ENCODE measurements at places on chromosomes 7 and 10.
A peak's percentile ranks its signal among the peaks of the same experiment; 100 is the strongest.

- DNase-seq, result no peak
These were observed 195.6 kb downstream of the SKAP2 start for GRCh38 chr7:26668821-26669220.

- peak; percentile 62 for DNase-seq
These were observed 208.9 kb upstream of the INHBA start for GRCh38 chr7:41911792-41912191.

GRCh38 chr7:89265631-89266030 is 470.1 kb upstream of the TEX47 start:
- DNase-seq, result no peak

DNA sequence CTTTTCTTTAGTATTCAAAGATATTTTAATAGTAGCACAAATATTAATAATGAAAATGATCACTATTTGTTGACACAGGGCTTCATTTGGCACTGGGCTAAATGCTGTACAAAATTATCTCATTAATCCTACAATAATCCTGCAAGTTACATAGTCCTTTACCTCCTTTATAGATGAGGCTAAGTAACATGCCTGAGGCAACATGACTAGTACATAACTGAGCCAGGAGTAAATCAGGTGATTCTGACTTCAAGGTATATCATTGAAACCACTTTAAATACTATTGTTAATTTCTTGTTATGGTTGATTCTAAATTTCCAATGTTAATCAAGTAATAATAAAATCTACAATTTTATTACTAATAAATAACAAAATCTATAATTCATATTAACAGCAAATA is 39.8 kb downstream of the SEM1 start:
- DNase-seq, result no peak

- DNase-seq, result no peak
These were observed 645.7 kb upstream of the DPP6 start for GRCh38 chr7:153406486-153406872.

DNA sequence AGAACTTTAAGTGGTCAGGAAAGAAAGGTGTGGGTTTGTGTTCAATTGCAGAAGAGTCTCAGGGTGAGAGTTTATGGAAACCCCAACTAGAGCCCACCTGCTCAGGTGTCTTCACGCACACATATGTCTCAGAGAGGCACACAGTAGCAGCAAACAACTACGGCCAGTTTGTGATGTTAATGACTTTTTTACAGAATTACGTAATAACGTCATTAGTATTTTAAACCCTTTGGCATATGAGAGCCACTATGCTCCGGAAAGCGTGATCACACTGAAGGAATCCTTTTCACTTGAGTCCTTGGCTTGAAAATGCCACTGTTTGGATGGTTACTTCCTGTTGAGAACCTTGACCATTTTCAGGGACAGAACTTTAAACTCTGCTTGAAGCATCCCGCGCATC is 204.0 kb downstream of the PTPRN2 start:
- DNase-seq, result no peak

- no peak for DNase-seq
These were observed 69.1 kb downstream of the MEST start for GRCh38 chr7:130560972-130561371.

DNA sequence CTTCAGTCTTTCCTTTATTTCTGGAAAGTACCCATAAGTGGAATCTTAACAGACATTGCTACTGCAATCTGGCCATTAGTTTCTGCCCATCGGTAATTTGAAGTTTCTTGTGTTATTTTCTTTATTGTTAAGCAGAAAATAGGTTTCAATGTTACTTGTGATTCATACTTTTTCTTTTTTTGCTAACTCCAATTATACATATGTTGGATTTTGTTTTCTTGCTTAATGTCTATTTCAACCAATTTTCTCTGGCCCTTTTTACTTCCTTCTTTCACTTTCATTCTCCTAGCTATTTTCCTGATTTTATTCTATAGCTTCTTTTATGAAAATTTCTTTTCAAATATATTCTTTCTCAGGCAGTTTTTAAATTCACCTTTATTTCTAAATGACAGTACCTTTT is 457.4 kb downstream of the TCERG1L start:
- DNase-seq, result no peak

GRCh38 chr10:16592378-16592777 is 70.7 kb upstream of the C1QL3 start:
- no peak for DNase-seq

DNA sequence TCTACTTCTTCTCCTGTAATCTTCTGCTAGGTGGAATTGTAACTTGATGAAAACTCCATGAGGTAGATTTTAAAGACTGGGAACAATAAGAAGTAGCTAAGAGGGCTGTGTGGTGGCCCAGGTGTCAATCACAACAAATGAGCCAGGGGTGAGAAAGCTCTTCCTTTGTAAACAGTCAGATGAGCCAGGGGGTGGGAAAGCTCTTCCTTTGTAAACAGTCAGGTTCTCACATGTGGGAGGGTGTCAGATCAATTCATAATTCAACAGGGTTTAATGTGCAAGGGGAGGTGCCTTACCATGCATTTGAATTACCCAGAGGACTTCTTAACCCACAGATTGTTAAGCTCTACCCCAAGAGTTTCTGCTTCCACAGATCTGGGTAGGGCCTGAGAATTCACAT is 312.4 kb upstream of the AUTS2 start:
- no peak for DNase-seq

GRCh38 chr10:62230344-62231121 is 38.1 kb downstream of the RTKN2 start:
- no peak for DNase-seq

DNA sequence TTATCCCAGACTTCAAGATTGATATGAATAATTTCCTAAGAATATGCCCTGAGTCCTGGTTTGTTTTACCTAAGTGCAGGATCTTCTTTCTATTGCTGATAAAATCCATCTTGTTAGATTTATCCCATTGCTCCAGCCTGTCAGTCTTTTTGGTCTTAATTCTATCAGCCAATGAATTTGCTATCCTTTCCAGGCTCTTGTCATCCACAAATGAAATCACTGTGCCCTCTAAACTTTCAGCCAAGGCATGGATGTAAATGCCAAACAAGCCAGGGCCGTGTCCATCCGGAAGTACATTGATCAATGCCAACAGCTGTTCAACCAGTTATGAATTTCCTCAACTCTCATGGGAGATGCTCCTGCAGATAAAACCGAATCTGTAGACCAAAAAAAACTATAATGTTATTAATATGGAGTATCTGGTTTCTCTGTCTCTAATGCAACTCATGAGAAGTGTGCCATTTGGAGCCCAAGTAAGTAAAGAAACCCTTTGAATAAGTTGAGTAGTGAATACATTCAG is 40.0 kb downstream of the NPY start:
- DNase-seq, result no peak

DNA sequence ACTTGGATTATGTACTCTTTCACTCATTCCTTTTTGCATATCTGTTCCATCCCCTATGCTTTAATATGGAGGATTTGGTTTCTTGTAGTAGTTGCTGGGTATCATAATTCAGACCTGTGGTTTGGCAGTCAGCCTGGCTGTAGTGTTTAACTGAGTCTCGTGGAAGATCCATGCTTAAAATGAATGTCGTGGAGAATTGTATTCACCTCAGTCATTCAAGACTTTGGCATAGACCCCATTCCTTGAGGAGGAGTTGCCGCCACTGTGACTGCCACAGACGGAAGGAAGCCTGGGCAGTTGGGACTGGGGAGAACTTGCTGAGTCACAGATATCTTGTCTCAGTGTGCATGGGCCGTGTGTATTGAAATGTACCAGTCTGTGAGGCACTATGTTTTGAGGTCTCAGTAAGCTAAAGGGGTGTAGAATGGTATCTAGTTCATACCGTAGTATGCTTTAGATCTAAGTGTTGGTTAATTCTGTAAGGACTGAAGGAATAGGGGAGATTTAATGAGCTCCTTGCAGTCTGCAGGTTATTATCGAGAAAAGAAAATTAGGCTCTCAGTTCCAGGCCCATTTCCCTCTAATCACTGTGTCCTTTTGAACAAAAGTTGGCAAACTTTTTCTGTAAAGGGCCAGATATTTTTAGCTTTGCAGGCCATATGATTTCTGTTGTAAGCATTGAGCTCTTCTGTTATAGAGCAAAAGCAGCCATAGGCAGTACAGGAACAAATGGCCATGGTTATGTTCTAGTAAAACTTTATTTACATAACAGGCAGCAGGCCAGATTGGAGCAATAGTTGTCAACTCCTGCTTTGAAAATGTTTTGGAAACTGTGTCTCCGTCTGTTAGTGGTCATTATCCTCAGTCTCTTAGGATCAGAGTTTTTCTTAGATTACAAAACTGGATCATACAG is 76.8 kb downstream of the TPST1 start:
- peak; percentile 94 for DNase-seq

DNA sequence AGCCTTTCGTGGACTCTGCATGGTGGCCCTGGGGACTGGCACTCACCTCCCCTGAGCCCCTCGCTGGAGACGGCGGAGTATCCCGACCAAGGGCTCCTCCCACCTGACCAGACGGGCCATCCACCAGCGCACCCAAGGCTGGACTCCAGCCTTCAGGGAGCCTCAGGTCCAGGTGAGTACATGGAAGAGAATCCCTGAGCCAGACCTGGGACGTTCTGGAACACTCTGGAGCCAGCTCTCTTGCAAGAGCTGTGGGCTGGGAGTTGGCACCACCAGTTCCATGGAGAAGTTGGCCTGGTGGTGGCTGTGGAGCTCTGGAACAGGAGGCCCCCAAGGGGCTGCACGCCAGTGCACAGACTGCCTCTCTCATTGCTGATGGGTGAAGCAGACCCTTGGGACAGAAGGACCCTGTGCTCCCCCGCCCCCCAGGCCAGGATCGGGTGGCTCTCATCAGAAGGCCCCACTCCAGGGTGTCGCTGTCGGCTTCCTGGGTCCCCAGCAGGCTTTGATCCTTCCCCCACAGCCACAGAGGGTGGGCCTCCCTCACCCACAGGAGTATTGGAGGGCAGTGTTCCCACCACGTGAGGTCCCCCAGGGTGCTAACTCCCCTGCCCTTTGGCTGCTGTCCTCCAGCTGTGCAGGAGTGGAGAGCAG is 189.9 kb downstream of the EBF3 start:
- DNase-seq, result no peak

GRCh38 chr7:129780974-129781927 is 169.7 kb downstream of the NRF1 start:
- no peak for DNase-seq

GRCh38 chr7:99325001-99325493 is 651 bp upstream of the ARPC1A start:
- DNase-seq, result no peak

DNA sequence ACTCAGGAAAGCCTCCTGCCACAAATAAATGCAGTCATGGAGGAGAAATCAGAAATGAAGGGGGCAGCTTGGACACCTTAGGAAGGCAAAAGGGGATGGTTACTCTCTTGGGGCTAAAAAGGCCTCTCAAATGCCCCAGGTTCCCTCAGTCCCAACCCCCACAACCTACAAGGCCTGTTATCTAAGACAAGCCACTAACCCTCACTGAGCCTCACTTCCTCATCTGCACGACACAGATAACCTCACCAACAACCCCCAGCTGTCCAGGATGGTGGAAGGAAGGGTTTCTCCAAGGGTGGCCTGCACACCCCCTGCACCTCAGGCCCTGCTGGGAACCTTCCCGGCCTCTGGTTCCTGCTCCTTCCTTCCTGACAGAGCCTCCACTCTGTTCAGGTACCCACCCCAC is 29.2 kb downstream of the SORBS1 start:
- DNase-seq, result no peak

GRCh38 chr7:158368449-158368848 is 219.2 kb downstream of the PTPRN2 start:
- DNase-seq, result no peak

- DNase-seq, result no peak
These were observed 203.8 kb downstream of the CCDC3 start for GRCh38 chr10:12797471-12798262.

- DNase-seq, result no peak
These were observed 379.7 kb upstream of the ZMIZ1 start for GRCh38 chr10:78688901-78689583.

DNA sequence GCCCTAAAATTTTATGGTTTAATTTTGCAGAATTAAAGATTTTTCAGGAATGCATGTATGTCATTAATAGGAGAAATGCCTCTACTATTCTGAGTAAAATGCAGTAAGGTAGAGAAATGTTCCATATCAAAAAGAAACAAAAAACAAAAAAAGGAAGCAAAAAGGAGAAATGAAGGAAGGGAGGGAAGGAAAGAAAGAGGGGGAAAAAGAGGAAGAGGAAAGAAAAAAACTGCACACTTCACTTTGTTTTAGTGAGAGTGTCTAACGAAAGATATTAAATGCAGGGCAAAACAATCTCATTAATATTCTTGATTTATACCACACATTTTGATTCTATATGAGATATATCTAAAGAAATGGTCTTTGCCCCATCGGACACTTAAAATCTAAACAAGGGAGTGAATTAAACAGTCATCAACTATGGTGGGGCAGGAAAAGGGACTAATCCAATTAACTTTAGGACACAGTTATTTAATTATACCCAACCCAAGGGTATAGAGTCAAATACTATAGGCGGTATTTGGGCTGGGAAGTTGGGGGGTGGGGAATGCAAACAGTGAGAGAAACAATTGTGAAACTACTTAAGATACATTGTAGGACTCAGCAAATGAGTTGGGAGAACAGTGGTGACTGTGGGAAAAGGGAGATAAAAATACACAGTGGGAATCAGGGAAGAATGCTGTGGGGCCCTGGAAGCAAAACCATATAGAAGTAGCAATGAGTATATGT is 27.0 kb downstream of the IMMP2L start:
- DNase-seq, result no peak

DNA sequence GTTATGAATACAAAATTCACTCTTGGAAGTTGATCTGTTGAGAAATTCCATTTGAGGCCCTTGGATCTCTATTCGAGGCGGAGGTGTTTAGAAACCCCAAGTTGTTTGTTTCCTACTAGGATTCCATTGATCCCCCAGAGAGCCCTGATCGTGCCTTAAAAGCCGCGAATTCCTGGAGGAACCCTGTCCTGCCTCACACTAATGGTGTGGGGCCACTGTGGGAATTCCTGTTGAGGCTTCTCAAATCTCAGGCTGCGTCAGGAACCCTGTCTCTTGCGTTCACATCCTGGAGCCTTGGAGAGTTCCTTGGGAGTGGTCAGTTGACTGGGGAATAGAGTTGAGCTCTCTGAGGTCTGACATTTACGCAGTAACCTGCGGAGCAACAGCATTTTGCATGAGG is 1.2 kb downstream of the CFAP69 start:
- DNase-seq, result peak; percentile 73

DNA sequence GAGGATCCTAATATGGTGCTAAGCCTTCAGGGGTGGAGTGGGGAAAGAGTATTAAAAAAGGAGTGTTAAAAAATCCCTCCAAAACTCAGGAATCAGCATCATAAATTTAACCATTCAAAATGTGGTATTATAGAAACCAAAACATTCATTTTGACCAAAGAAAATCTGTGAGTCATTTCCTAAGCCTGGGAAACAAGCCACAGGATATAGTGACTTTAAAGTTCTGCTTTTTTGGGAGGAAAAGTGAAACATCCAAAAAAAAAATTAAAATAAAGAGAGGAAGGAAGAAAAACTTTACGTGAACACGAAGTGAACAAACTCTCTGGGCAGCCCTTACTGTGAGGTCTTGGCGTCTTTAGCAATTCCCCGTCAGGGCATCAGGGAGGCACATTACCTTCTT is 74.0 kb upstream of the GSDME start:
- no peak for DNase-seq

DNA sequence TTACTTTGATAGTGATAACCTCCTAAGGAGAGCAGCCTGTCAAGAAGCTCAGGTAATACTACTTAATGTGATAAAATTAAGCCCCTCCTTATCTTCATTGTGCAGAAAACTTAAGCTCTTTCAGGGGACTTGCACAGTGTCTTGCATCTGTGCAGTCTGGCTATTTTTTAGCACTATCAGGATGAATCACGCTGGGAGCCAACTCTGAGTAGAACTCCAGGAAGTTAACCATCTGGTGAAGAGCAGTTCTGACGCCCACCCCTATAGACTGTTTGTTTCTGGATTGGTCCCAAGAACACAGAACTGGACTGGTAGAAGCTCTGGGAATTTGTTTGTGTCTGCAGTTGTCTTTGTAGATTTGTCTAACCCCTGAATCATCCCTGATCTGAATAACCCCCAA is 41.9 kb downstream of the AGK start:
- peak; percentile 70 for DNase-seq

Measured in skeletal muscle cell (primary cell).